ENCODE measurements at places on chromosomes 7 and 10. TPM values are rescaled to one million over a fixed set of nuclear protein-coding genes. Genes with fewer than 3 reads are reported as not detected.

UBE2H gene
- 39.1 TPM for total RNA-seq

LIPF gene
- total RNA-seq = not detected

GNAT3 gene
- total RNA-seq = not detected

FRMD4A gene
- total RNA-seq = 20.2 TPM

DRGX gene
- not detected for total RNA-seq

CARD11 gene
- 4.5 TPM for total RNA-seq

KLF14 gene
- total RNA-seq = 0.86 TPM

WIPF3 gene
- not detected for total RNA-seq

UFSP1 gene
- total RNA-seq = 6.1 TPM

EIF4EBP2 gene
- total RNA-seq = 19.2 TPM

HOXA5 gene
- total RNA-seq = 22.6 TPM

STEAP1B gene
- total RNA-seq = 31.4 TPM

PIK3CG gene
- total RNA-seq = 1.5 TPM

AUTS2 gene
- total RNA-seq = 13.9 TPM

PPP1R17 gene
- not detected for total RNA-seq

AKR1D1 gene
- not detected for total RNA-seq

SPAM1 gene
- not detected for total RNA-seq

FGL2 gene
- total RNA-seq = not detected

AKR1C4 gene
- total RNA-seq = not detected

CALU gene
- 594 TPM for total RNA-seq

LGI1 gene
- not detected for total RNA-seq

AQP1 gene
- 1.0 TPM for total RNA-seq

LRRC18 gene
- total RNA-seq = not detected

GIMAP5 gene
- total RNA-seq = 0.24 TPM

TWIST1 gene
- total RNA-seq = 35.5 TPM

ZC3HAV1L gene
- total RNA-seq = 7.9 TPM
